Activated CD4-positive, alpha-beta T cell treated with anti-CD3 and anti-CD28 coated beads, Interleukin-2, amount 50 U/mL, for 24 hours (primary cell): ENCODE measurements at places on chromosomes 2 and 18.

GRCh38 chr2:117833911-117834310, 19.4 kb downstream of the DDX18 start:
- DNase-seq, result no peak

DNA sequence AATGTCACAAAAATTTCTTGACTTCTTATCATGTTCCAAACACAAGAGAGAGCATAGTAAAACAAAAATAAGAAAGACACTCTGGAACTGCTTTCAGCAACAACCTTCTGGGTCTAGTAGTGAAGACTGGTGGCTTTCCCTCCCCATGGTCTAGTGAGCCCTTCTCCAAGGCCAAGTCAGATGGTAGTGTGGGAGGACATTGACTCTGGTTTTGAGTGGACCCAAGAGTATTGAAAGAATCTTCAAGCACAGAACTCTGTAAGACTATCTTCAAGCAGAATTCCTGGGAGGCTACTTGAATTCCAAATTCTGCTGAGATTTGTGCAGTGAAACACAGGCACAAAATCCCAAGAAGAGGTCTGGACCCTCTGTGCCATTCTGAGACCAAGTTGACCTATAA, 21.1 kb downstream of the ANTXR1 start:
- DNase-seq, result no peak

DNA sequence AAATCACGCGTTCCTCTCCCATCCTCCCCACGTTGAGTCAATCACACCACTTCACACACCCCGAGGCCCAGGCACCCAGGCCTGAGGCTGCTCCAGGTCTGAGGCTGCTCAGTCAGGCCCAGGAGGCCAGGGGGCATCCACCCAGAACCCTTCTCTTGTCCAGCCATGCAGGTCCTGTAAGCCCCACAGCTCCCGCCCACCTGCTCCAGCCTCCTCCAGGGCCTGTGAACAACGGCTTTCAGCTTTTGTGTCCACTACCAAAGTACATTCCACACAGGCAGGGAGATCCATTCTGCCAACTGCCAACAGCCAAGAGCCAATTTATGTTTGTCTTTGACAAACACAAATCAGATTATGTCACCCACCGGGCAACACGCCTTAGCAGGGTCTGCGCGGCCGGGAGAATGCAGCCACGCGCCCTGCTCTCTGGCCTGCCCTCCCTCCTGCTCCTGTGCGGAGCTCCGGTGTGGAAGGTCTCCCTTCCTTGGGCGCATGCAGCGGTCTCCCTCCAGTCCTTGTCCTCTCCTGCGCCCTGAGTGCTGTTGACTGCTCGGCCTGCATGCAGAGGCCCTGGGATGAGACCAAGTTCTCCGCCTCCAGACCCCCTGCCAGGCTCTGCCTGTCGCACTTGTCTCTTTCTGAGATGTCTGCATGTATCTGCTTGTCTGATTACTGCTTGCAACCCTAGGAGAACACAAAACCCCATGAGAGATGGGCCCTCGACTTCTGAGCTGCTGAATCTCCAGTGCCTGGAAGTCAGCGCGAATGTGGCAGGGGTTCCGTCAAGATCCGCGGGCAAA, 146.6 kb downstream of the ZNF516 start:
- no peak for DNase-seq

DNA sequence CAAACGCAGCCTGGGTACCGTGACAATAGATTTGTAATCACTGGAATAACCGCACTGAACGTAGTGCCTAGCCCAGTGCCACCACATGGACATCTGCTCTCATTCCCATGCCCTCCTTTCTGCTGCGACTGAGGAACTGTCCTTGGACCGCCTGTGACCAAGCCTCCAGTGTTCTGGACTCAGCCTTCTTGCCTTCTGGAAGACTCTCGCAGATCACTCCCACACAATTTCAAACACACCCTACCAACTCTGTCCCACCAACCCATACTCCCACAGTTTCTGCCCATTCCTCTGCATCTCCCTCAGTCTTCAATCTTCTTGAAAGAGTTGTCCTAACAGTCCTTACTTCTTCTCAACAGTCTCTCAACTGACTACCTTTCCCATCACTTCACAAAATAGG, 2.1 kb downstream of the RNF149 start:
- no peak for DNase-seq

- no peak for DNase-seq
Measured at GRCh38 chr2:150466741-150467620, 20.5 kb downstream of the RND3 start.

DNA sequence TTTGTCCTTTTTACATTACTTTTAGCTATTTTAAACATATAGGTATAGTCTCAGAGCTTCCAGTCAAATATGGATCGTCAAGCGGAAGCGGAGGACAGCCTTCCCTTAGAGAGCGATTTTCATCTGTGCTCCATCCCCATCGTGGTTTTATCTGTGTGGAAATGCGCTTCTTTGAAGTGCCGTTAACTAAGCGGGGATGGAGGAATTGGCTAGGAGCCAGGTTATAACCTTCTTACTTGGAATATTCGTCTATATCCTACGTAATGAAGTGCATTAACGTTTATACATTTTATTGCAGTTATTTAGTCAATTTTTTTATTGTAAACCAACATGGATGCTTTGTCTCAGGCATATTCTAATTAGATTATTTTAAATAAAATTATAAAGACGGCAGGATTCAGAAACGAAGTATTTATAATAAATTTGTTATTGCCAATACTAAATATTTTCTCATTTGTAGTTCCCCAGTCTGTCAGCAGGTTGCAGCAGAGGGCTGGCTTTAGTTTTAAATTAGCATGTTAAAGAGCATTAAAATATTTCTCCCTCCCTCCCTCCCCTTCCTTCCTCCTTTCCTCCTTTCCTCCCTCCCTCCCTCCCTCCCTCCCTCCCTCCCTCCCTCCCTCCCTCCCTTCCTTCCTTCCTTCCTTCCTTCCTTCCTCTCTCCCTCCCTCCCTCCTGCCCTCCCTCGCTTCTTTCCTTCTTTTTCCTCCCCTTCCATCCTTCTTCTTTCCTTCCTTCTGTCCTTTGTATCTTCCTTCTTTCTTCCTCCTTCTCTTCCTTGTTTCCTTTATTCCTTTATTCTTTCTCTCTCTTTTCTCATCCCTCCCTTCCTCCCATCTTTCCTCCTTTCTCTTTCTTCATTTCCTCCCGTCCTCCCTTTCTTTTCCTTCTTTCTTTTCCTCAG, 80.6 kb upstream of the DOCK10 start:
- peak; percentile 19 for DNase-seq

GRCh38 chr2:197707316-197708213, 2.4 kb downstream of the MARS2 start:
- no peak for DNase-seq

- DNase-seq, result no peak
Measured at GRCh38 chr18:77250926-77251729, 1.5 kb downstream of the GALR1 start.

GRCh38 chr2:110853516-110853915, 121.1 kb downstream of the ACOXL start:
- peak; percentile 33 for DNase-seq

DNA sequence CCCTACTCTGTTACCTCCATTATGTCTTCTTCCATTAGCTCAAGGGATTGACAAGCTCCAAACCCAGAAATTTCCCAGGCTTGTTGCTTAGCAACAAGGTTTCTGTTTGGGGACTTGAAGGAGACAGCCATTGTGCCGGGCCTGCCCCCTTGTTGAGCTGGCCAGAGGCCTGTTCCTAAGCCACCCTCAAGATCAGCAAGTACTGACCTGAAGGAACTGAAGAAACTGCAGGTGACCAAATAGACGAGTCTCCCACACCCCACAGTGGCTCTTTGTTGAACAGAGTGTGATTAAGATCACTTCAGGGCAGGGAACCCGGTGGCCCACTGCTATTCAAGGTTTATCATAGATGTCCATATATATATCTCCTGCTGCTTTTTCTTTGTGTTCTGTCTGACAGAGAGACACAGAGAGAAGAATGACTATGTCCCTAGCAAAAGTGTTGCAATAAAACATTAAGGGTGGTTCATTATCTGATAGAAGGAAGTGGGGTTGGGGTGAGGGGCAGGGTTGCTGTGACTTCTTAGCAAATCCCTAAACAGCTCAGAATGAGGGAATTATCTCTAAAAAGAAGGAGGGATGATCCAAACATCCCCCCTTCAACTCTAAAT, 69.2 kb downstream of the RNF144A start:
- no peak for DNase-seq

DNA sequence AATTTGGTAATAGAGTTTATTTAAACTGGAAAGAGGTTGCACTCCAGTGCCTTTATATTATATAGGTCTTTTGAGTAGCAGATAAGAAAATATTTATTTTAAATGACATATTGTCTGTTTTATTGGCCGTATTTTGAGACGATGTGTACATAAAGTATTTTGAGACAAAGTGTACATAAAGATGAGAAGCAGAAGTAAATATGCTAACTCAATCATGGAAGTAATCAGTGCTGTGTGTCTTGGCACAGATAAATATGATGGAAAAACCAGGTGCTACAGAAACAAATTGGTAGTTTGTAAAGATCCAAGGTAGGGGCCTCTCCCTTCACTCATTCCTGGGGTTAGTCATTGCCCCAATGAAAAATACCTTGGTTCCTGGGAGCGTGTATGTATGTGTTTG, 382.9 kb downstream of the DSEL start:
- no peak for DNase-seq

DNA sequence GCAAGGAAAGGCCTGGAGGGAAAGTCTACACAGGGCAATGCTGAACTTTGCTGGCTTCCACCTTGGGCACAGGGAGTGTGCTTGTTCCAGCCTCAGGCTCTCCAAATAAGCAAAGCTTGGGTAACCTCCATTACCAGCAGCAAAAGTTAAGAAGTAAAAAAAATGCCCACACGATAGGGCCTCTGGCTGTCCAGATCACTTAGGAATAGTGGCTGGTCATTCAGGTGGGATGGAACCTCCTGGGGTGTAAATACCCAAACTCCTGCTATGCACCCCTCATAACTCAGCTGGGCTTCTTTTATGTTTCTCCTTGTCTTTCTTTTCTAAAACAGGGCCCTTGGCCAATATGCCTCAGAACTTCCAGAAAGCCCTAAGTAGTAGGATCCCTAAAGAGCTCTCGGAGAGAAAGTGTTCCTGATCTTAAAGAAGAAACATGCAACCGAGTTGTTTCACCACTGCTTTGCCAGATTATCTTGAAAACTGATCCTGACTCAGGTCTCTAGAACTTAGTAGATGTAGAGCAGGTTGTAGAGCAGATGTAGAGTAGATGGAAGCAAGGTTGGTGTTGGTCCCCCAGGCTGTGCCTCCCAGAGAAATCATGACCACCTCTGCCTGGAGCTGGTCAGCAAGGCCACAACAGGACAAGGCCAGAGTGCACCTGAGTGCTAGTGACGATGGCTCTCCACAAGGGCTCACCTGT, 2.0 kb upstream of the OSR1 start:
- DNase-seq, result no peak

DNA sequence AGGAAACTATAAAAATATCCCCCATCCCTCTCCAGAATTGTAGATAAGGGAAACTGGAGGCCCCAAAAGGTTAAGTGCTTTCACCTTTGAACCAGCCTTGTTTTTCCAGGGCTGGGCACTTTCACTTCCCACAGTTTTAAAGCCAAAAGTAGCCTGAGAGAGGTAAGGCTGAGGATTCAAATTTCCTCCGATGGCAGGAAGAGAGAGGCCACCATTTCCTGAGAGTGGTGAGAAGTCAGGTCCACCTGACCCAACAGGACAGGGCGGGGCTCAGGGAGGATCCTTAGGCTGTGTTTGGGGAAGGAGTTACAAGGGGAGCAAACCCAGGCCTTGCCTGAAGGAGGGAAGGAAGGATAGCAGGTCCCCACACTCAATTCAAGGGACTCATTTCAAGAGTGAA, 4.7 kb upstream of the TEX261 start:
- no peak for DNase-seq

- no peak for DNase-seq
Measured at GRCh38 chr2:113974727-113975126, 84.8 kb downstream of the ACTR3 start.

GRCh38 chr18:48284743-48285142, 124.4 kb downstream of the ZBTB7C start:
- DNase-seq, result no peak

DNA sequence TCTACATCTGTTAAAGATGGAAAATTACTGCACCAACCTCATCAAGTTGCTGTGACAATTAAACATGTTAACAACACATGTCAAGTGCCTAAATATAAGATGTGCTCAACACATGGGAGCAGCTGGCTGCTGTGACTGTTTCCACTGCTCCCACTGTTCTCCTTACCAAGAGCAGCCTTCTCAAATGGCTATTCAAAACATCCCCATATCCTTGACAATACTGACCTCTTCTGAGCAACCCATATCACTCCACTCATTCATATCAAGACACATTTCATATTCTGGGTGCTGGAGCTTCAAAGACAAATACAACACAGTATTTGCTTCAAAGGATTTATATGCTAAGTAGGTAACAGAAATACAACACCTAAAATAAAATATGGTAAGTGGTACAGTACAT, 60.3 kb downstream of the PIAS2 start:
- no peak for DNase-seq

DNA sequence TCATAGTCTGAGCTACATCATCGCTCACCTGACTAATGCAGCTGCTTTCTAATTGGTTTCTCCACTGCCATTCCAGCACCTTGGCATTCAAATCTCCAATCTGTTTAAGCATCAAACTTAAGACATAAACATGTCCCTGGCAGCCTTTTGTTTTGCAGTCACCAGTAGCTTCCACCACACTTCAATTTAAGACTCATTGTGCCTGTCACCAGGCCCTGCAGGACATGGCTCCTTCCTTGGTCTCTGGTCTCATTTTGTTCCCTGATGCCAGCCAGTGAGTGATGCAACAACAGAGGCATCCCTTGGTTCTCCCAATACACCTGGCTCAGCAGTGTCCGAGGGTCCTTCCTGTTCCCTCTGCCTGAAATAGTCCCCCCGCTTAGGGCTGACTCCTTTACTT, 292.4 kb upstream of the PXDN start:
- DNase-seq, result no peak

DNA sequence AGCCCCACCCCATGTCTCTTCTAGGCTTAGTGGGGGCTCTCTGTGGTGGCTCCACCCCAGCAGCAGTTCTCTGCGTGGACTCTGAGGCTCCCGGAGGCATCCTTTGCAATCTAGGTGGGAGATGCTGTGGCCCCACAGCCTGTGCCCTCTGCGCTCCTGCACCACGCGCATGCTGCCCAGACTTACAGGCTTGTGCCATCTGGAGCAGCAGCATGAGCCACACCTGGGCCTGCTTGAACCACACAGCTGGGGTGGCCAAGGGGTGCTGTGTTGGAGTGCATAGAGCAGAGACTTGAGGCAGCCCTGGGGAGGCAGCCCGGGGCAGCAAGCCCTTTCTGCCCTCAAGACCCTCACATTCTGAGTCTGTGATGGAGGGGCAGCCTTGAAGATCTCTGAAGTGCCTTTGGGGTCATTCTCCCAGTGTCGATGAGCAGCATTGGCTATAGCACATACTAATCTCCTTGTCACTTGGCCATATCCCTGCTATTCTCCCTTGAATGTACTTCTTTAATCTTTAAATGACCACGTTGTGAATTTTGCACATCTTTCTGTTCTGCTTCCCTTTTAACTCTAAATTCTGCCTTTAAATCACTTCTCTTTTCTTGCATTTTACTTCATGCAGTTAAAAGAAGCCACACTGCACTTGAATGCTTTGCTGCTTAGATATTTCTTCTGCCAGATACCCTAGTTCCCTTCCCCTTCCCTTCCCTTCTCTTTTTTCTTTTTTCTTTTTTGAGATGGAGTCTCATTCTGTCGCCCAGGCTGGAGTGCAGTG, 62.4 kb downstream of the NCAPH start:
- DNase-seq, result no peak
